Renal cortical epithelial cell (primary cell): ENCODE measurements at places on chromosomes 5 and 9. TPM values are rescaled to one million over a fixed set of nuclear protein-coding genes. Genes with fewer than 3 reads are reported as not detected.

PDCD1LG2 gene
- total RNA-seq: 1.9 and 6.1 TPM in 2 replicates

GRCh38 chr5:1413611-1414241 is 31.5 kb downstream of the SLC6A3 start:
- DNase-seq: no peak

DNA sequence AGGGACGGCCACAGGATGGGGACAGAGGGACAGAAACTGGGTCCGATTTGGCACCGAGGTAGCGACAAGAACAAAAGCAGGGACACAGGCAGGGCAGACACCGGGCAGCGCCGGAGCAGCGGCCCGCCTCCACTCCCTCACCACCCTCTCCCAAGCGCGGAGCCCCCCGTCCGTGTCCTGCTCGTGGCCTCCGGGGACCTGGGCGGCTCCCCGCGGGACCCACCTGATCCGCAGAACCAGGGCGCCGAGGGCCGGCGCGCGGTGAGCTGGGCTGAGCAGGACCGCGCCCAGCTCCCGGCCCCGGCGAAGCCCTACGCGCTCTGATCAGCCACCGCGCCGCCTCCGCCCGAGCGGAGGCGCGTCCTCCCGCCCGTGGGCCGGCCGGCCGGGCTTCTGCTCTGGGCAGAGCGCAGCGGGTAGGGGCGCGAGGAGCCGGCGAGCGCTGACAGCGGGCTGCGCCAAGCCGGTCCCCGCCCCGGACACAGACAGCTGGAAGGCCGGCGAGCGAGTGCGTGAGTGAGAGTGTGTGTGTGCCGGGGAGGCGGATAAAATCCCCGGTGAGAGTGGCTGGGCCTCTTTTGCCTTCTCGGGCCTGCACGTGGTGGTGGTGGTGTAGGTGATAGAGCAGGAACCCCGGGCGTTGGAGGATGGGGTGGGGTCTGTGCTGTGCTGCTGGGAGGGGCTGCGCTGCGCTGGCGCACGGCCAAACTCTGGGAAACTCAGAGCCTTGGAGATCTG is at the start of gene GGTA1:
Gene GGTA1, minus strand, starts transcription at position 418 of the 738 bp plus-strand sequence. CDS start 31,922 bp downstream, outside the sequence.
- DNase-seq: no peak

GRCh38 chr5:135835766-135836165 is 1.3 kb downstream of the SLC25A48 start:
- no peak for DNase-seq

GRCh38 chr5:133967124-133967523 is 1.3 kb downstream of the C5orf15 start:
- peak; percentile 41 for DNase-seq

CDH6 gene
- total RNA-seq: 207 and 416 TPM in 2 replicates

DNA sequence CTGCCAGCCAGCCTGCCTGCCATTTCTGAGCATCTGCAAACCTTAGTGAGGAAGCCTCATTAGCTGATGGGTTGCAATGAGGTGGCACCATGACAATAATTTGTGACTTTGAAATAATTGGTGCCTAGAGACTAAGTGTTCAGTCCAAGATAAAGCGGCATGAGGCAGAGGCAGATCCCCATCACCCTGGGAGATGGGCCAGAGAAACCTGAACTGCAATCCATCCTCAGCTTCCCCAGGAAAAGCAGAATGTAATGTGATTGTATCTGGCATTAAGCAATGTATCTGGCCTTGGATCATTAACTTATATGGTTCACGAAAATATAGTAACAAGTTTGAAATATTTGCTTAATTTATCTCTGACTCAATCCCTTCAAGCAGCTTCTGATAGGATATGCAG is 101.0 kb downstream of the SPOCK1 start:
- peak; percentile 12 for DNase-seq

DNA sequence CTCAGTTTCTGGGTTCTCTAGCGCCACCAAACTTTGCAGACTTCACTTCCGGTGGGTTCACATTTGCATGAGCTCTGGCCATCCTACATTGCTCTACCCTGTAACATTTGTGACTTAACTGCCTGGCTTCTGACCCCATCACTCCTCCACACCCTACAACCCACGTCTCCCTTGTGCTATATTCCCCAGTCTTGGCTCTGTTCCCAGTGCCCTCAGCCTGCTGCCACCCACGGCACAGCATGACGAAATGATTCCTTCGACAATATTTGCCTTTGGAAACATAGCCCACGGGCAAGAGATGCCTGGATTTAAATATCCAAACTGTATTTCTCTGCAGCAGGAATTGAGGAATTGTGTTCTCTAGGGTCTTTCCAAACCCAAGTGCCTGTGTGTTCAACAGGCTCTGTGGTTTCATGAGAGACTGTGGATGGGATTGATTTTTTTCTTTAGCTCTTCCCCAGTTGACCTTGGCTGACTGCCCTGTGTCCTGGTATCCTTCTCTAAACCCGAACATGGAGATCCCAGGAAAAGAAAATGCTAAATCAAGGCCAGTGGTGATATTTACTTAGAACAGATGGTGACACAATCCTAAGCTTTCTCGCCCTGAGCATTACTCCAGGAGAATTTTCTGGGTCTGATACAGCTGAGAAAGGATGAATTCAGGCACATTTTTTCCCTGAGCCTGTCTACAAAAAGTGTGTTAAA is 44.4 kb upstream of the GRIA1 start:
- peak; percentile 75 for DNase-seq

DNA sequence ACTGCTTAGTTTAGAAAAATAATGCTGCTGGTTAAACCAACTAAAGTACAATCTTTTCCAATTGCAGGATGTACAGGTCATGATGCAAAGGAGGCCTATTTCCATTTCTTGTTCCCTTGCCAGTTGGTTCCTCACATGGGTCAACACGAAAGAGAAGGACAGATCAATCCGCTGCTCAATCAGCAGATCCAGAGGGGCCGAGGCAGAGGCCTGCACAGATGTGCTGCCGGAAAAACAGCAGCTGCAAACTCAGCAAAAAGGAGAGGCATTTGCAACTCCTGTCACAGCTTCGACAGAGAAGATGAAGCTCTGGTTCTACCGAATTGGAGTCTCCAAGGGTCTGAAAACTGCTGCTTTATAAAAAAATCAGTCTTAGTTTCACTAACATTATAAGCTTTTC is 69.8 kb downstream of the NIPSNAP3B start:
- no peak for DNase-seq

OLFML2A gene
- total RNA-seq: 2.1 and 6.6 TPM in 2 replicates

GRCh38 chr5:107296572-107296971 is 374.2 kb downstream of the EFNA5 start:
- DNase-seq: no peak

DNA sequence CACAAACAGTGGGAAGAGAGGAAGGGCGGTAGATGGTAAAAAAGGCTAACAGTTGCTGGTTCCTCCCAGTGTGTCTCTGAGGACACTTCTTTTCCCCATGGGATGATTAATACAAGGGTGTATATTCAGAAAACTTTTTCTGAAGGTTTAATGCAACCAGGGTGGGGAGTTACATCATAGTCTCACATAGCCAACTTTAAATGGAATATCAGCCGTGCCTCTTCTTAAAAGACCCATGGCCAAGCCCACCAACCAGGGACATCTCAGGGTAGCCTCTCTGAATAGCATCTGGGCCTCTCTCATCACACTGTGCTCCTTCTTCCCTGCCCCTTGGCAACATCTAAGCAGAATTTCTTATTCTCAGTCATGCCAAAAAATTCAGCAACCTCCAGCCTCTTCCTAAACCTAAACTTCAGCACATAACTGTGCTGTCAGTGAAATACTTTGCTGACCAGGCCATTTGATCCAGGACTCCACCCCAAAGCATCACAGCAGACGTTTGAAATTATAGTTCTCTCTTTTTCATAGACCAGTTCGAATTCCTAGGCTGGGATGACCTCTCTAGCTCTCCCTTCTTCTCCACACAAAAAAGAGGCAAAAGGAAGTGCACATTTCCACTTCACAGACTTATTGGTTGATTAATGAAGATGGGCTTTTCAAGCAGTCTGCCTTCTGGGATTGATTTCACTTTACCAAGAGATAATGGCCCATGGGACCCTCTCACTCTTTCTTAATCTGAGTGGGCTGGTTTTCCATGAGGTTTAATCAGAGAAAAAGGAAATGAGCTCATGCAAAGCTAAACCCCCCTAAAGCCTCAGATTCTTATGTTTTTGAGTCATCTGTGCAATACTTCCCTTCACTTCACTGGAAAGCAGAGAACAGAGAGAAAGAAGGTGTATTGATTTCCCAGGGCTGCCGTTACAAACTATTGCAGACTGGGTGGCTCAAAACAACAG is 85.1 kb upstream of the RAI14 start:
- peak; percentile 43 for DNase-seq

- DNase-seq: no peak
These were observed 50.1 kb downstream of the FAM78A start for GRCh38 chr9:131226226-131226625.

EGFLAM gene
- total RNA-seq: under 0.01 and 7.0 TPM in 2 replicates

DNA sequence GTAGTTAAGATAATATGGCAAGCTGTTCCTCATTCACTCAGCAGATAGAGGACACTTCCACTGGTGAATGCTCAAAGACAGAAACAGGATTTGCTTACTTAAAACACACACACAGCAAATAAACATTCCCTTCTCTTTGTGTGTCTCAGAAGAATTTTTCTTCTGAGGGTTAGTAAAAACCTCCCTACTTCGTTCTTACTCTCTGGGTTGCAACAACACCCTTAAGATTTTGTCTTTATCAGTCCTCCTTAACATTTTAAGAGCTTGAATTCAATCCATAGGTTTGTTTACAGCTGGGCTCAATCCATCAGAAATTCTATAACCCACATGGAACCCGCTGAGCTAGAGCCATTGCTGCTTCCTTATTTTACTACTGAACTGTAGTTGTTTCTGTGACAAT is 237.4 kb upstream of the PIK3R1 start:
- no peak for DNase-seq

SHC3 gene
- total RNA-seq: 1.1 and 2.1 TPM in 2 replicates

- no peak for DNase-seq
These were observed 33.9 kb downstream of the TAS2R1 start for GRCh38 chr5:9596171-9596780.

GABRA6 gene
- not detected in 2 replicates for total RNA-seq

FAXDC2 gene
- 4.2 TPM in 1 of 2 replicates, not detected in the other for total RNA-seq

PROB1 gene
- 0.52 and 2.8 TPM in 2 replicates for total RNA-seq

DNA sequence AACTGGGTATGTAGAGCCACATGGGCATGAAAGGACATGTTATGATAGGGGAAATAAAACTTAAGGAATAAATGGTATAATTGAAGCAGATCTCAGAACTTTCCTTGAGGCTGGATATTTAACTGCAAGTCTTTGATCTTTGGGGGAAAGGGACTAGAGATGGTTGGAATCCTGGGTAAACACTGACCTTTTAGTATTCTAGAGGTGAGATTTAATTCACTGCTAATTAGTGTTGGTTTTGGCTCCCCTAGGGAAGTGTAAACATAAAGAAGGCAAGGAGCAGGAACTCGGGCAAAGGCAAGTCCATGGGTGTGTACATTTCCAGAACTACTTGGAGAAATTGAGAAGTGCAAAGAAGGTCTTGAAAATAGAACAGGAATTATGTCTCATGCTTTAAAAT is 16.6 kb downstream of the NIM1K start:
- no peak for DNase-seq

- DNase-seq: no peak
These were observed 191.4 kb downstream of the MTRR start for GRCh38 chr5:8060235-8060952.

DNA sequence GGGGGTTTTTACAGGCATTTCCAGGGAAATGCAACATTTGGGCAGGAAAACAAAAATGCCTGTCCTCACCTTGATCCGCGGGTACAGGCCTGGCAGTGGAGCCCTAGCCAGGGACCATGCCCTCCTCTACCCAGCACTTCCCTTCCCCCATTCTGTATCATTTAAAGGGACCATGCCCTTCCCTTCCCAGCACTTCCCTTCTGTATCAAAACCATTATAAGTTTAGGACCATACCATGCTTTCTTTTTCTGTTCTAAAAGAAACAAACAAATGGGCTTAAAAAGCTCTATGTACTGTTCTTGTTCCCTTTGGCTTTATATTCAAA is 166.9 kb upstream of the ZNF608 start:
- DNase-seq: no peak

DNA sequence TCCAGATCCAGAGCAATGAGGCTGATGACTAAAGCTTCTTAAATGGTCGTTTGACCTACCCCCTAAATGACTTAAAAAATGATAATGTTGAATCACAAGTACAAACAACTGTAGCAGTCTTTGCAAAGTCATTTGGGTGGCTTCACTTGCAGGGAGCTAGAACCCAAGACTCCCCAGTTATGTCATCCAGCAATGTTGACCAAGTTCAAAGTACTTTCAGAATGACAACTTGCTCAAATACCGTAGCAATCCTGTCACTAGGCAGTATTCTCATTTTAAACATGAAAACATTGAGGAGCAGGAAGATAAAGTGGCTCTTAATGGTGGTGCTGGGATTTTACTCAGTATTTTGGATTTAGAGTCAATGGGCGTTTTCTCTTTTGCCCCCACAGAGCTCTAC is 1217.0 kb upstream of the DMAC1 start:
- DNase-seq: no peak

EGFL7 gene
- total RNA-seq: 3.8 and 19.4 TPM in 2 replicates

DNA sequence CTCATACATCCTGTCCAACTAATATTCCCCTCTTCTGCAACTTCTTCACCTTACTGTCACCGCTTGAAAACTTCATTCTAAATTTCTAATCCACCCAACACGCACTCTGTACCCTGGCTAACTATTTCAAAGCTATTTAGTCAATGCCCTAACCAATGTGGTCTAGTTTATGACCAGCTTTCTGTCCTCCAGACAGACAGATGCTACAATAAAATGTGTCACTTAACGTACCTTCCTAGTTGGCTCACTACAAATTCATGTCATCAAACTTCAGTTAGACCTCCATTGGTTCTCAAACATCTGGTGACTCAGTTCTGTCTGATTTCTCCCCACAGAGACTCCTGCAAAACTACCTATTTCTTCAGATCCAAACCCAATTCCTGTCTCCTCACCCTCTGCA is 57.7 kb downstream of the FAM13B start:
- DNase-seq: no peak

GRCh38 chr9:133574771-133575170 is 34.4 kb downstream of the FAM163B start:
- no peak for DNase-seq
